Mesothelial cell of epicardium (in vitro differentiated cells): ENCODE measurements at places on chromosomes 2 and 18. TPM values are rescaled to one million over a fixed set of nuclear protein-coding genes. Genes with fewer than 3 reads are reported as not detected.

Gene IL1RL1
- 0.09 to 0.18 TPM in 2 of 3 replicates, not detected in the other for total RNA-seq

- no peak for DNase-seq
Observed at GRCh38 chr2:125125902-125126301, 1100.8 kb downstream of the CNTNAP5 start.

Gene G6PC2
- not detected in 3 replicates for total RNA-seq

GRCh38 chr2:63444565-63445288 lies 143.6 kb downstream of the WDPCP start:
- no peak for DNase-seq

DNA sequence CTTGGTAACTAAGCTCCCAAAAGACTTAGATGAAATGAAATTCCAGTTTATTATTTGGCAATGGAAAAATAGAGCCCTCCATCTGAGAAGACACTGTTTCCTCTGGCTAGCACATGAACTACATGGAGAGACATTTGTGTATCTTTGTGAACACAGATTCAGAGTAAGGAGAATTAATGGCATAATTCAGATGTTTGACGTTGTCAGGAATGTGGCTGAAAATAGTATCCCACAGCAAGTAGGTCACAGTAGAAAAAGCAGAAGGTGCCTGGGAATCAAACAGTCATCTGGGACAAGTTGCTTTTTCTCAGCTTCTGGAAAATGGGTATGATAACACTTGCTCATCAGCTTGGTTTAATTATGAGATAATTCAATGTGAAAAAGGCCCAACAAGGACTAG lies 288.6 kb downstream of the PTPRM start:
- no peak for DNase-seq
